Endothelial cell of umbilical vein (primary cell): ENCODE measurements at places on chromosomes 2 and 18. TPM values are rescaled to one million over a fixed set of nuclear protein-coding genes. Genes with fewer than 3 reads are reported as not detected.

The LHCGR gene
- not detected in 2 replicates for total RNA-seq

- H3K4me3 ChIP-seq, result no peak overlapping the region
- no peak overlapping the region for H3K27ac ChIP-seq
- no peaks in the 10 kb centered on the region for H3K36me3 ChIP-seq
- H3K27me3 ChIP-seq, result no peaks in the 10 kb centered on the region
- no peak for DNase-seq
These were observed 21.0 kb downstream of the ZAP70 start for GRCh38 chr2:97734061-97735051.

GRCh38 chr18:52844323-52844722 is 504.3 kb downstream of the DCC start:
- no peaks in the 10 kb centered on the region for H3K27me3 ChIP-seq
- H3K4me1 ChIP-seq, result no peaks in the 10 kb centered on the region
- no peaks in the 10 kb centered on the region for H3K36me3 ChIP-seq
- no peak overlapping the region for H3K27ac ChIP-seq
- no peak overlapping the region for H3K4me3 ChIP-seq

GRCh38 chr2:97707362-97708047 is 5.9 kb upstream of the ZAP70 start:
- no peak overlapping the region for H3K4me3 ChIP-seq
- H3K27ac ChIP-seq, result no peak overlapping the region
- H3K27me3 ChIP-seq, result peaks cover 2% of the 10 kb centered on the region
- H3K36me3 ChIP-seq, result no peaks in the 10 kb centered on the region
- DNase-seq, result no peak

DNA sequence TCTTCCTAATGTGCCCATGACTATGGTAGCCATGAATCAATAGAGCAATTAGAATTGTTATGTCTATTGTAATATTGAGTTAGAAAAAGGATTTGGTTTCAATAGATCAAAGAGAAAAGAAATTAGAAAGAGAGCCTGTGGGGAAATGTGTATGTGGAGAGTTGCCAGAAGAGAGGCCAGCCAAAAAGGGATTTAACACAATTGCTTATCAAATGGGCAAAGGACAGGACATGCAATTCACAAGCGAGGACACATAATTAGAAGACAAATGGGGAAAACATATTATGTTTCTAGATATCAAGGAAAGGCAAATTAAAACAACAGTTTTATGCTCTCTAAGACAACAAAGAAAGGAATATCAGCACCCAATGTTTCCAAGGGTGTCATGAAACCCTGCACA is 403.2 kb upstream of the KLHL29 start:
- no peaks in the 10 kb centered on the region for H3K27me3 ChIP-seq
- H3K4me3 ChIP-seq, result no peak overlapping the region
- no peaks in the 10 kb centered on the region for H3K36me3 ChIP-seq
- H3K4me1 ChIP-seq, result no peaks in the 10 kb centered on the region
- no peak overlapping the region for H3K27ac ChIP-seq

- no peak overlapping the region for H3K27ac ChIP-seq
- peaks cover 4% of the 10 kb centered on the region for H3K27me3 ChIP-seq
- no peaks in the 10 kb centered on the region for H3K36me3 ChIP-seq
- DNase-seq, result no peak
These were observed 8.6 kb downstream of the ITGA4 start for GRCh38 chr2:181465676-181466375.

DNA sequence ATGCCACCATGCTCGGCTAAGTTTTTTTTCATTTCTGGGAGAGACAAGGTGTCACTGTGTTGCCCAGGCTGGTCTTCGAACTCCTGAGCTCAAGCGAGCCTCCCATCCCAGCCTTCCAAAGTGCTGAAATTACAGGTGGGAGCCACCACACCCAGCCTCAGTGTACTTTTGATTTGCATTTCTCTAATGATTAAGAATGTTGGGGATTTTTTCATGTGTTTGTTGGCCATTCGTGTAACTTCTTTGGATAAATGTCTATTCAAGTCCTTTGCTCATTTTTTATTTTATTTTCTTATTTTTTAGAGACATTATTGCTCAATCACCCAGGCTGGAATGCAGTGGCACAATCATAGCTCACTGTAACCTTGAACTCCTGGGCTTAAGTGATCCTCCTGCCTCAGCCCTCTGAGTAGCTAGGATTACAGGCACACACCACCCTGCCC is 73.1 kb downstream of the TMEM185B start:
- DNase-seq, result no peak
- H3K4me3 ChIP-seq, result no peak overlapping the region
- no peaks in the 10 kb centered on the region for H3K27me3 ChIP-seq
- H3K27ac ChIP-seq, result no peak overlapping the region

GRCh38 chr2:173739006-173739405 is 226.2 kb downstream of the SP3 start:
- no peak overlapping the region for H3K27ac ChIP-seq
- no peak for DNase-seq
- no peaks in the 10 kb centered on the region for H3K4me1 ChIP-seq

DNA sequence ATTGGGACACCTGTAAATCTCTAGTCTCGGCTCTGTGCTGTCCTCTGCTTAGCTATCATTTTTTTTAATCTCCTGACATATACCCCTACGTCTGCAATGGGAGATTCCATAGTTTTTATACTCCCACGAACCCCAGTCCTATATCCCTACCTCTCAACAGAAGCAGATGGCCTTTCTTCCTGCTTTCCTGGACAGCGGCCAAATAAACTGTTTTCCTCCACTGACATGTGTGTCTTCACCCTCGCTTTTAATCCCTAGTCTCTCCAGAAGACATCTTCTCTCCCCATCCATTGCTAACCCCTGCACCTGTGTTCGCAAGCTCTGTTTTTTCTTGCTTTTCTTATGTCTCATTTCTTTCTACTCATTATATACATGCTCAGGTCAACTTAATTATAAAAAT is 395.4 kb downstream of the EPHA4 start:
- DNase-seq, result no peak
- no peak overlapping the region for H3K27ac ChIP-seq
- H3K4me1 ChIP-seq, result no peaks in the 10 kb centered on the region

The TDRD15 gene
- total RNA-seq, result not detected in 2 replicates

DNA sequence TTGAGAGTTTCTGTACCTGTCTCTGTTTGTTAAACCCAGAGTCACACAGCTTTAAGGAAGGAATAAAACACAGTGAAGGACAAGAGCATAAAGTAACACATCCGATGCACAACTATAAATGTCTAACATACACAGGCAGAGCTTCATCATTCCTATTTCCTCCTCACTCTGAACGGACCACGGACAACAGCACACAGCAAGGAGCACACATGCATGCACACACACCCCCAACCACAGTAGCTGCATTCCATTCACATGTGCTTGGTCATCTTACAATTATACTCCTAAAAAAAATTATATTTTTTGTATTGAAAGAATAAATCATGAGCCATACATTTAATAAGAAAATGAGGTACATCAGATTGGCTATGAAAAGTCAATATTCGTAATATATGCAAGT is 58.3 kb downstream of the ID2 start:
- peaks cover 6% of the 10 kb centered on the region for H3K36me3 ChIP-seq
- no peaks in the 10 kb centered on the region for H3K27me3 ChIP-seq
- no peak for DNase-seq
- H3K4me3 ChIP-seq, result no peak overlapping the region

The HOXD3 gene
- 15.3 and 20.9 TPM in 2 replicates for total RNA-seq

The SLC16A14 gene
- total RNA-seq, result 0.22 and 0.23 TPM in 2 replicates

The WDR35 gene
- total RNA-seq, result 8.0 TPM in 2 replicates

GRCh38 chr18:11859903-11860407 is 8.7 kb downstream of the CHMP1B start:
- no peaks in the 10 kb centered on the region for H3K36me3 ChIP-seq
- no peaks in the 10 kb centered on the region for H3K27me3 ChIP-seq
- H3K4me1 ChIP-seq, result peaks cover 32% of the 10 kb centered on the region
- no peak overlapping the region for H3K4me3 ChIP-seq
- peak overlapping the region; percentile 87 for H3K27ac ChIP-seq

The FEV gene
- not detected in 2 replicates for total RNA-seq

- H3K4me1 ChIP-seq, result no peaks in the 10 kb centered on the region
- no peak for DNase-seq
- no peaks in the 10 kb centered on the region for H3K27me3 ChIP-seq
- no peak overlapping the region for H3K27ac ChIP-seq
These were observed 4.4 kb upstream of the SAG start for GRCh38 chr2:233303252-233303651.

- peak; percentile 47 for DNase-seq
- H3K27me3 ChIP-seq, result no peaks in the 10 kb centered on the region
- no peaks in the 10 kb centered on the region for H3K36me3 ChIP-seq
- no peak overlapping the region for H3K4me3 ChIP-seq
These were observed 172.0 kb downstream of the ZFP36L2 start for GRCh38 chr2:43054367-43054766.

The LONRF2 gene
- total RNA-seq, result not detected in 2 replicates

The VWA3B gene
- total RNA-seq, result not detected in 2 replicates

The LINC00305 gene
- not detected in 2 replicates for total RNA-seq

- H3K27ac ChIP-seq, result no peak overlapping the region
- no peak overlapping the region for H3K4me3 ChIP-seq
- peak; percentile 26 for DNase-seq
- no peaks in the 10 kb centered on the region for H3K27me3 ChIP-seq
These were observed 119.2 kb upstream of the CCDC68 start for GRCh38 chr18:55078303-55078932.
